Muscle of leg (tissue), 16 donors: ENCODE measurements at places on chromosomes 3 and 15. TPM values are rescaled to one million over a fixed set of nuclear protein-coding genes. Genes with fewer than 3 reads are reported as not detected.

DNA sequence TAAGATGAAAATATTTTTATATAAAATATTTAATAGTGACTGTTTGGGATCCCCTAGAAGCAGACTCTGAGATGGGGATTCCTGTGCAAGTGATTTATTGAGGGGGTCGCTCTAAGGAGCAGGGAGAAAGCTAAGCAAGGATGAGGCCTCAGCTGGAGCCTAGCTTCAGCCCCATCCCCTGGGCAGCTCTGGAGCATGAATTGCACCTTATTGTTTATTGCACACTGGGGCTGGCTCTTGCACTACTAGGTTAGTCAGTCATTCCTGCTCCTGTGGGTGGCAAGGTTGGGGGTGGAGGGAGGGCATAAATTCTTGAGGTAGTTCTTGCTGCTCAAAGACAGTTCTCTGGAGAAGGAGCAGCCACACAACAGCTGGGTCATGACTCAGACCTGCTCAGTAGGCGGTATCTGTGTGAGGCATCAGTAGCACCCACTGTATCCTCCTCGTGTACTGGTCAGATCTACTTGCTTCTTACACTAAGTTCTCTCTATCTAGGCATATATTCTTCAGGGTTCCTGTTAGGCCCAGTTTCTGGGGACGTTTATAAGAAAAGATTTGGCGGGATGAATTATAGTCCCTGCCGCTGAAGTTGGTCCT lies 27.2 kb upstream of the TNFSF10 start:
- H3K4me1 ChIP-seq = peaks cover 3% of the 10 kb centered on the region
- DNase-seq = no peak
- no peak overlapping the region for H3K4me3 ChIP-seq
- H3K27ac ChIP-seq = no peak overlapping the region
- no peaks in the 10 kb centered on the region for H3K36me3 ChIP-seq

C3orf52 gene
- total RNA-seq = 5.7 TPM

MFGE8 gene
- total RNA-seq = 65.2 TPM

DNASE1L3 gene
- 0.89 TPM for total RNA-seq
